Kidney (tissue), 22 donors: ENCODE measurements at places on chromosomes 13 and 19.

DNA sequence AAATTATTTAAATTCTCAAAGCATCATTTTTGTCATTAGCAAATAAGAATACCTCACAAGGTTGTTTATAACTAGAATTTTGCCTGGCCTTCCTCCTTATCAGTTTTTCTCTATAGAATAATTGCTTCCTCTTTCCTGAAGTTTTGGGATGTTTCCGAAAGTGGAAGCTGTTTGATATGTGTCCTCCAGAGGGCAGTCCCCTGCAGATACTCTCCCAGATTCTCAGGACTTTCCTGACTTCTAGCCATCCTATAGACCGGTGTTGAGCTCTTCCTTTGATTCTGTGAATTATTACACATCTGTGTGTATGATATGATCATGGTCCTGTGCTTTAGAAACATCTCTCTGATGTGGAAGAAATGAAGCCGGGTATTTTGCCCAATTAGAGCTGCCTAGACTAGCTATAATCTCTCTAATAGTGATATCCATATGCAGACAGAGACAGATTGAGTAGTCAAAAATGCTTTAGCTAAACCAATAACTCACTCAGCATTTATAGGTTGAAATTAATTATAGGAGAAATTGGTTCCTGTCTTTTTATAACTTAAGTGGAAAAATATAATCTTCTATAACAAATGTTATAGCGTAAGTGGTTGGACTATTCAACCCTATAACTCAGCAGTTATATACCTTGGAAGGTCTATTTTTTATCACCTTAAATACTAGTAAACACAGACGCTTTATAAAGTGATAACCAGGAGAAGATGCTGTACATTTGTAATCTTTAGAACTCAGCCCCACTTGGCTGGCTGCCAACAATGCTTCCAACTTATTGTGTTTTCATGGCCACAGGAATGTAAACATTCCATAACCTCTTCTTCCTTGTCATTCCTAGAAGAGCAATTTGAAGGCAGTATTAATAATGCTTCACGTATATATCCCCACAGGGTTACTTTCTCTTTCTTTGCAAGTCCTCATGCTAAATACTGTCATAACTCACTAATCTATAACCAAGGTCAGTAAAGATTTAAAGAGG lies 201.0 kb upstream of the RXFP2 start:
- H3K4me3 ChIP-seq, result no peak overlapping the region
- H3K27ac ChIP-seq, result no peak overlapping the region
- H3K27me3 ChIP-seq, result no peaks in the 10 kb centered on the region
- no peak for DNase-seq
- H3K36me3 ChIP-seq, result no peaks in the 10 kb centered on the region

GRCh38 chr19:45827459-45828093 lies 12.5 kb upstream of the RSPH6A start:
- no peak for DNase-seq
- no peak overlapping the region for H3K27ac ChIP-seq
- no peak overlapping the region for H3K4me3 ChIP-seq
- no peaks in the 10 kb centered on the region for H3K27me3 ChIP-seq
- H3K36me3 ChIP-seq, result peaks cover 2% of the 10 kb centered on the region

GRCh38 chr19:55554741-55555152 lies 9.4 kb upstream of the SBK3 start:
- no peaks in the 10 kb centered on the region for H3K36me3 ChIP-seq
- H3K4me1 ChIP-seq, result no peaks in the 10 kb centered on the region
- H3K4me3 ChIP-seq, result no peak overlapping the region
- H3K27ac ChIP-seq, result no peak overlapping the region

DNA sequence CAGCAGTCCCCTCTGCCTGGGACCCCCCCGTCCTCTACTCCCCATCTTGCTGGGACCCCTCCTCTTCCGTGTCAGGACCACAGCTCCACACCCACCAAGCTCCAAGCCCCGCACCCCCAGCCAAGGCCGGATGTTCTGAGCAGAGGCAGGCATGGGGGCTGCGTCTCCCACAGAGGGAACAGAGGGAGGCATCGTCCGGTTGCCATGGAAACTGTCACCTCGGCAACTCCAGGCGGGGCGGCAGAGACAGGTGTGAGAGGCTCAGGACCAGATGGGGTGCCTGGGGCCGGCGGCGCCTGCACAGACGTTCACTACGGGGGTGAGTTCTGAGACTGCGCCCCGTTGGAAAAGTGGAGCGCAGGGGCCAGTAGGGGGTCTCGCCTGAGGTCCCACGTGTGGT lies 5.4 kb downstream of the RNU6-9 start:
- peak; percentile 93 for DNase-seq
- no peak overlapping the region for H3K27ac ChIP-seq
- no peaks in the 10 kb centered on the region for H3K4me1 ChIP-seq

DNA sequence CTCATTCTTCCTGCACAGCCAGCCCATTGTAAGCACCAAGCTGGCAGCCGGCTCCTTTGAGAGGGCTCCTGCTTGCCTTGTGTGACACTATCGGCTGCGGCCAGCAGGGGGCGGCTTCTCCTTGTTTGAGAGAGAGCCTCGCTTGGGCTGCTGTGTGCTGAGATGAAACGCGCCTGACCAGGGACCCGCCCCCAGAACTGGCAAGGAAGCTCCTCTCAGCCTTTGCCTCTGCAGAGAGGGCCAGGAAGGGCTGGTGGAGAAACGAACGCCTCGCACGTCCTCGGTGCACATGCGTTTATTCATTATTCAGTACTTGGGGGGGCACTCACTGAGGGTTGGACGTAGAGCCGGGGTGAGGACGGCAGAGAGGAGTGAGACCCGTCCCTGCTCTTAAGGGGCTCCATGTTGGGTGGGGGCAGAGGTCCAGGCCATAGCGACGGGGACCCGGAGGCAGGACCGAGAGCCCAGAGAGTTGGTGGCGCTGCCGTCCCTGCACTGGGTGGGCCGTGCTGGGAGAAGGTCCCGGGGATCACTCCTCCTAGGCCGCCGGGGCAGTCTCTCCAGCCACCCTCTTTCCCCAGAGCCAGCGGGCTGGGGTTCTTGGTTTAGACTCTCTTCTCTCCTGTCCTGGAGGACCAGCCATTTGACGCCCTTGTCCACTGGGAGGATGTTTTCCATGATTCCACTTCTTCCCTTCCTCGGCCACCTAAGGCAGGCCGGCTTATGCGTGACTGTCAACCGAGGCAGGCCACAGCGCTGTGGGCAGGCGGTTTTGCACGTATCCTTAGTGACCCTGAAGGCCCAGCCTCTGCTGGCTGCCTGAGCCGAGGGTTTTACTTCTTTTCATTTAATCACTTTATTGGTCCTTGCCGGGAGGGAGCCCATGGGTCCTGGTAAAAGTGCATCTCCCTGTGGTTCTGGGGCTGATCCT lies 174.5 kb downstream of the KATNAL1 start:
- no peak overlapping the region for H3K27ac ChIP-seq
- H3K36me3 ChIP-seq, result no peaks in the 10 kb centered on the region
- H3K4me1 ChIP-seq, result no peaks in the 10 kb centered on the region
- H3K27me3 ChIP-seq, result no peaks in the 10 kb centered on the region
- H3K4me3 ChIP-seq, result no peak overlapping the region

- H3K36me3 ChIP-seq, result no peaks in the 10 kb centered on the region
- H3K27ac ChIP-seq, result no peak overlapping the region
- H3K27me3 ChIP-seq, result no peaks in the 10 kb centered on the region
- no peak overlapping the region for H3K4me3 ChIP-seq
- no peaks in the 10 kb centered on the region for H3K4me1 ChIP-seq
Measured at GRCh38 chr19:18878058-18878797, 17.7 kb downstream of the CERS1 start.

DNA sequence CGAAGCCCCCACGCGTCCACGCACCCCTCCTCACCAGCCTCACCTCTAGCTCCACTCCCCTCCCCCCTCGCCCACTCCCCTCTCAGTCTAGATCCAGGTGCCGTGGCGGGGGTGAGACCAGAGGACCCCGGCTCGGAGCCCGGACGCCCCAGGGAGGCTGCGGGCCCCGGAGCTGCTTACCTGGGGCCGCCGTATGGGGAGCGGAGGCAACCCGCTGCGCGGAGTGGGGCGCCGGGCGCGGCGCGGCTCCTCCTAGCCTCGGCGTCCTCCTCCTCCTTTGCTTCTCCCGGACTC lies 353 bp downstream of the ENOX1 start:
- no peaks in the 10 kb centered on the region for H3K36me3 ChIP-seq
- no peaks in the 10 kb centered on the region for H3K27me3 ChIP-seq
- H3K4me3 ChIP-seq, result peak overlapping the region; percentile 71
- no peak overlapping the region for H3K27ac ChIP-seq
- no peaks in the 10 kb centered on the region for H3K4me1 ChIP-seq
